ENCODE measurements at places on chromosomes 3 and 15.

DNA sequence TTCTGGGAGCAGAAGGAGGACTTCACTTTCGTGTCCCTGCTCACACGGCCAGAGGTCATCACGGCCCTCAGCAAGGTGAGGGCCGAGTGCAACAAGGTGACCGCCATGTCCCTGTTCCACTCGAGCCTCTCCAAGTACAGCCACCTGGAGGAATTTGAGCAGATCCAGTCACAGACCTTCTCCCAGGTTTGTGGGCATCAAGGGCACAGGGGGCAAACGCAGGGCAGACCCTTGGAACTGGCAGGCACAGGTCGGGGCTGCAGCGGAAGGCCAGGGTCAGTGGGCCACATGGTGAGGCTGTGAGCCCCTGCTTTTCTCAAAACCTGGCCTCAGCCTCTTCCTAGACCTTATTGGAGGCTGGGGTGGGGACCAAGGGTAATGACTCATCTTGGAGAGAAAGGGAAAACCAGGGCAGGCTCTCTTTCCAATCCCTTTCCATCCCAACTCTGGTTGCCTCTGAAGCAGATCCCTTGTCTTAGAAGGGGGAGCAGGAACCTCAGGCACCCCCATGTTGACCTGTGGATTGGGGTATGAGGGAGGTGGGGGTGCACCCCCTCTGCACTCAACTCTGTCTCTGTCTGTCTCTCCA, 29.5 kb downstream of the DNAH1 start:
- DNase-seq = no peak

GRCh38 chr3:27532426-27533260, 48.5 kb upstream of the SLC4A7 start:
- DNase-seq = no peak

- DNase-seq = no peak
These were observed 126.3 kb upstream of the ABI3BP start for GRCh38 chr3:101119535-101119934.

GRCh38 chr3:197367081-197367780, 68.8 kb upstream of the DLG1 start:
- DNase-seq = no peak

DNA sequence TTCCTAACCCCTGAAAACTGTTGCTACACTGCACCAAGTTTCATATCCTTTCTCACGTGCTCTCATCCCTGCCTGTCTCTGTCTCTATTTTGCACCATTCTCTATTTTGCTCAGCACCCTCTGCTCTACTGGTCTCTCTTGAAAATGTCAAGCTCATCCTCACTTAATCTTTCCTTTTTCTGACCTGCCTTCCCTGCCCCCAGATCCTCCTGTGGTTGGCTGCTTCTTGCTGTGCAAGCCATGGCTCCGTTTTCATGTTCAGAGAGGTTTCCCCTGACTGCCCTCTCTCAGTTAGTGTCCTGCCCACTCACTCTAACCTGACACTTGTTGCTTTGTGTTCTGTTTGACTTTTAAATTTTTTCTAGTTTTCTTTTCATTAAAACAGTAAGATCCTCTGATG, 6.0 kb downstream of the CCDC174 start:
- no peak for DNase-seq

GRCh38 chr3:171184372-171184771, 157.9 kb upstream of the SLC2A2 start:
- no peak for DNase-seq

- no peak for DNase-seq
These were observed 41.5 kb downstream of the TNK2 start for GRCh38 chr3:195866686-195867511.

Measured in stimulated activated CD8-positive, alpha-beta memory T cell treated with anti-CD3 and anti-CD28 coated beads, Interleukin-15, amount 100 ng/mL, for 4 hours (primary cell).